ENCODE measurements at places on chromosomes 16 and 17.

DNA sequence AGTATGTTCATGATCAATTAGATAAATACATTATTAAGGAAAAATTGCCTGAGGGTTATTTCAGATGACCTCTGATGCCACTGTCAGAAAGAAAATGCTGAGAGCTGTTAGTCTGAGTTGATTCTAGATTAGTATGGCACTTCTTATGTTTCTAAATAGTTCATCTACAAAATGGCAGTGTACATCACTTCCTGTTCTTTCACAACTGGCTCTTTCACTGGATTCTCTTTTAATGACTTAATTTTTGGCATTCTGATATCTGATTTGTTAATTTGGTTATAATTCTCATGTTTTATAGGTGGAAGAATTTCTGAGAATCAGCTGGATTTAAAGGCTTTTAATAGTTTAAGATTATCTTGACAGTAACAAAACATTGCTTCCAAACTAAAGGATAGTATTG lies 3.3 kb downstream of the TAOK1 start:
- no peak for DNase-seq

GRCh38 chr16:50706250-50706649 lies 12.8 kb downstream of the NOD2 start:
- no peak for DNase-seq

GRCh38 chr17:47778184-47778635 lies 43.4 kb downstream of the OSBPL7 start:
- no peak for DNase-seq

DNA sequence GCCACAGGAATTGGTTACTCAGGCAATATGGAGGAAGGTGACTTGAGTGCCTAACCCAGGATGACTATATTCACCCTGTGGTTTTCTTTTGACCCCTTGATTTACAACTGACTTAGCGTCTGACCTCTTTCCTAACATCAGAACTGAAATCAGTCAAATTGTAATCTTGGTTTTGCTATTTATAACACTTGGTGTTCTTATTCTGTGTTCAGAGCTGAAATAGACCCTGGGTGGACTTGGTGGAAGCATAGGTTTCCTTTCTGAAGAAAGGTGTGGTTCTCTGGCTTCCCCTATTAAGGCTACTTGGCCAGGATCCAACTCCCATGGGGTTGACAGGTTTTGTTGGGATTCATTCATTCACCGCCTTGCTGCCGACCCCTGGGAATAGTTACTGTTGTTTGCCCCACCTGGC lies 80.8 kb downstream of the CLEC16A start:
- no peak for DNase-seq

GRCh38 chr17:36993227-36993626 lies 44.5 kb downstream of the AATF start:
- DNase-seq: no peak

GRCh38 chr17:43576563-43577229 lies 30.6 kb upstream of the ETV4 start:
- peak; percentile 62 for DNase-seq

DNA sequence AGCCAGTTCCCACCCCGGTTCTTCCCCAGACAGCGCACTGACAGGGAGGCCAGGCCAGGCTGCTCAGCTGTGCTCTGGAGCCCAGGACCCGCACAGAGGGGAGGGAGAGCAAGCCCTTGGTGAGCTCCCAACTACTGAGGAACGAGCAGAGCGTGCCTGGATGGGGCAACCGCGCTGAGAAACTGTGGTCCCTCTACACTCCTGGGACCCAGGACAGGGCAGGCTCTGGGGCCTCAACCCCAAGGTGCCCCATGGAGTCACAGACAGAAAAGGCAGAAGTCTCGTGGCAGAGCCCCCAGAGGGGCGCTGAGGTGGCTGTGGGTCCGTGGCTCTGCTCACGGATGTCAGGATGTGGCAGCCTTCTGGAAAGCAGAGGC lies 16.3 kb downstream of the SLX4 start:
- DNase-seq: no peak

GRCh38 chr16:54490112-54490488 lies 203.5 kb upstream of the IRX3 start:
- no peak for DNase-seq

DNA sequence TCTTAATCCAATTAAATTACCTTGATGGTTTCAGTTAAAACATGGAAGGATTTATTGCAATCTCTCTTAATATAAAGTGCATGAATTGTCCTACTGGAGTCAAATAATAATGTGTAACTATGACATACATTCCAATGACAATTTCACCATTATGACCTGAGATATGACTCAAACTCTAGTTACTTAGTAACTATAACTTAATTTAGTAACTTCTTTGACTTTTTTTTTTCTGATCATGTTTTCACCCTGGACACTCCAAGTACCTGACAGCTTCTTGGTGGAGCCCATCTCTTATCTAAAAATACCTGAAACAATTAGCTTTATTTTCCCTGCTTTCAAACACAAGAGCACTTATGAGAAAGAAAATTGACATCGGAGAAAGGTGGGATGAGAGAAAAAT lies 123.7 kb downstream of the STX8 start:
- DNase-seq: no peak

- no peak for DNase-seq
Measured at GRCh38 chr17:55285340-55286301, 20.9 kb downstream of the HLF start.

- DNase-seq: no peak
Measured at GRCh38 chr16:89393738-89394406, 96.5 kb downstream of the ANKRD11 start.

DNA sequence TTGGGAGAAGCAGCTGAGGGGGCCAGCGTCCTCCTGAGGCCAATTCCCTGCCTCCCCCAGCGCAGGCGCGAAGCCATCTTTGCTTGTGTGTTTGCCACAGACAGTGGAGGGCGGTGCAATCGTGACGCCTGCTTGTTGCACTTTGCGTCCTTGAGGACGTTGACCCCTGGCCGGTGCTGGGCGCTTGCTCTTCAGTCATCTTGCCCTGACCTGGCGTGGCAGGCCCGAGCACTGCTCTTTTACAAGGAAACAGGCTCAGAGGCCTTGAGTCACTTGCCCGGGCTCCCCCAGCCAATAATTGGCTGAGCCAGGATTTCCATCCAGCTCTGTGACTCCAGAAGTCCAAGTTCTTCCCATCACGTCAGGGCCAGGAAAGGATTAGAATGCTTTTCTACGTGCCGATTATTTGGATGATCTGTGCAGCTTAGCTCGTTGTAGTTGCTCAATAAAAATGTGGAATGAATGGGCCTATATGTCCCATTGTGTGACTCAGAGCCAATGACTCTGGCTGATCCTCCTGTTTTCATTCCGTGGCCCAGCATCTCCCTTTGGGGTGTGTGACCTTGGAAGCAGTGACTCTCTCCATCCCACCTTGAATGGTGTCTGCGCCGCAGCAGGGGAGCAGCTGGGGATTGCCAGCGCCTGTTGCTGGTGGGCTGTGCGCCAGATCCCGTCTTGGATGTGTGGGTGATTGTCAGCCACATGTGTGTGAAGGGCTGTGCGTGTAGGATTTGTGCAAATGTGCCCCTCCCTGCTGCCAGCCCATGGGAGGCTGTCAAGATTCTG lies 214.1 kb downstream of the SEC14L1 start:
- DNase-seq: no peak

GRCh38 chr17:83067071-83067717 lies 12.2 kb upstream of the METRNL start:
- DNase-seq: no peak

- no peak for DNase-seq
Measured at GRCh38 chr17:38749223-38750043, 1.3 kb upstream of the PCGF2 start.

- DNase-seq: peak; percentile 10
Measured at GRCh38 chr17:80558046-80558445, 13.4 kb downstream of the RPTOR start.

DNA sequence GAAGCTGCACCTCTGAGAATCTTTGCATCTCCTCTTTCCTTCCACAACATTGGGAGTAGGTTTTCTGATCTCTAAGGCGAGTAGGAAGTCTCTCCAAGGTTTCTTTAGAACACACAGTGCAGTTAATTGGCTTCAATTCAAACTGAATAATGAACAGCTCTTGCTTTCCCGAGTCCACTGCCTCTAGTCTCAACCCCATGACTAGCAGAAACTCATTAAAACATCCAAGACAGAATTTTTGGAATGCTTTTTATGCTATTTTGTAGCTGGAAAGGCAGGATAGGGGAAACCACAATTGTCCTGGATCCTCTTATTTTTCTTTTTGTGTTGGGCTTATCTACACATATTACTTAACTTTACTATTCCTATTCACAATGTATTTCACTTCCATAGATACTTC lies 206.6 kb downstream of the CDH8 start:
- no peak for DNase-seq

GRCh38 chr17:58165981-58166380 lies 801 bp upstream of the OR4D2 start:
- no peak for DNase-seq

Data from stimulated activated CD4-positive, alpha-beta T cell treated with anti-CD3 and anti-CD28 coated beads, Interleukin-2, amount 100 ng/mL, for 48 hours (primary cell).